Left ventricle myocardium inferior (tissue), 1 donor: ENCODE measurements at places on chromosomes 12 and 14.
A peak's percentile ranks its signal among the peaks of the same experiment; 100 is the strongest.

GRCh38 chr14:104925855-104926609 lies 1.4 kb downstream of the PLD4 start:
- no peak for DNase-seq
- H3K27me3 ChIP-seq: peaks cover 76% of the 10 kb centered on the region
- no peak overlapping the region for H3K4me3 ChIP-seq
- no peaks in the 10 kb centered on the region for H3K4me1 ChIP-seq
- no peak overlapping the region for H3K27ac ChIP-seq

DNA sequence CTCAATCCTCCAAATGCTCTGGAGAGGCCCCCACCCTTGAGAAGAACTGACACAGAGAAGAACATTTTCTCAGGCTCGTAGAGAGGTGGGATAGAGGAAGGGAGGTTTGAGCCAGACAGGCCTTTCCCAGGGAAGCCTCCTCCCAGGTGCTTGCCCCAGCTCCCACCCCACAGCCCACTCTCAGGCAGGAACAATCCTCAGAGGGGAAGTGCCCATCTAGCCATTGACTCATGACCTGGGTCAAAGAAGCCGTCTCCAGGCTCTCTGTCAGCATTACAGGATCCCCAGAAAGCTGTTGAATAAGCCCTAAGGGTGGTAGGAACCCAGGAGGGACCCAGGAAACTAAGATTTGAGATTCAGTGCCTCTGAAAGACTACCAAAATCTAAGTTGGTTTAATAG lies 3.8 kb downstream of the AQP6 start:
- H3K36me3 ChIP-seq: no peaks in the 10 kb centered on the region
- H3K27ac ChIP-seq: no peak overlapping the region
- H3K27me3 ChIP-seq: peaks cover 38% of the 10 kb centered on the region
- no peak for DNase-seq
- H3K4me3 ChIP-seq: no peak overlapping the region

- H3K4me3 ChIP-seq: no peak overlapping the region
- H3K27ac ChIP-seq: peak overlapping the region; percentile 65
- H3K36me3 ChIP-seq: no peaks in the 10 kb centered on the region
- DNase-seq: no peak
- peaks cover 25% of the 10 kb centered on the region for H3K4me1 ChIP-seq
- H3K27me3 ChIP-seq: no peaks in the 10 kb centered on the region
Observed at GRCh38 chr14:56341766-56342493, 223.7 kb downstream of the PELI2 start.

GRCh38 chr14:23175823-23176222 lies 7.6 kb downstream of the SLC7A8 start:
- no peak overlapping the region for H3K4me3 ChIP-seq
- peaks cover 13% of the 10 kb centered on the region for H3K4me1 ChIP-seq
- DNase-seq: no peak
- H3K36me3 ChIP-seq: no peaks in the 10 kb centered on the region
- H3K27ac ChIP-seq: no peak overlapping the region
